Right lung (tissue), 10 donors: ENCODE measurements at places on chromosomes 16 and 17.
A peak's percentile ranks its signal among the peaks of the same experiment; 100 is the strongest.

- DNase-seq, result no peak
Measured at GRCh38 chr17:81706232-81706611, 3.1 kb downstream of the MRPL12 start.

DNA sequence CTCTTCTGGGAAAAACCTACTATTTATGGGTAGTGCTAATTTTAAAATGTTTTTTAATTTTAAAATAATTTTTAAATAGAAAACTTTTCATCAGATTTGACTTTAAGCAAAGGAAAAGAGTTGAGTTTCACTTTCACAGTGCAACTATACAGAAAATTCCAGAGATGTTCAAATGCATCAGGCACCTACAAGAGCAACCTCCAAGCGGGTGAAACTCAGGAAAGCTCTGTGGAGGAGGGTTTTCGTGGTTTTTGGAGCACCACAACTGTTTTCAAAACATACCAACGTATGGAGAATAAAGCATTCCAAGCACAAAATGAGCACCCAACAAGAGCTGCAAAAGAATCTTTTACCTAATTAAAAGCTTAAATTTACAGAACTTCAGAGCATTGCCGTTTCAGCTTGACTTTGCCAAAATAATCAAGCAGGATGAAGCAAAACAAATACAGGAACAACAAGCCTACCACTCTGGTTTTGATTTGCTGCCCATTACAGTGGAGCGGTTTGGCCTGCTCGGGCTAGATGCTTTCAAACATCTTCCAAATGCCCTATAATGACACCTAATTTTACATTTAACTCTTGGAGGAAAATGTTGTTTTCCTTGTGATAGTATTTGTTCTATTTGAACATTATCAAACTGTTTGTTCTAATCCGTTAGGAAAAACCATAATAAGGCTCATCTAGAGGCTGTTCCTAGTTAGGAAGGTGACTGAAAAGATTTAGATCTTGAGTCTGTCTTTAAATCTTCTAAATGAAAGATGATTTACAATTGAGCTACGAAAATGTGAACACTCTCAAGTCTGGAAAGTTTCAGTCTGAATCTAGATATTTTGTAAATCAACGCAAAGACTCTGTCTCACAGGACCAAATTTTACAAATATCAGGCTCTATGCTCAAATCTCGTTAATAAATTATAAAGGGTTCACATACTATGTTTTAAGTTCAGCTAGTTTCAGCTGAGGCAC, 34.5 kb downstream of the NACA2 start:
- DNase-seq, result no peak

- DNase-seq, result no peak
Measured at GRCh38 chr16:54620197-54620596, 310.5 kb upstream of the IRX5 start.

- no peak for DNase-seq
Measured at GRCh38 chr16:87064731-87065445, 252.3 kb downstream of the C16orf95 start.

GRCh38 chr17:700504-701094, 14.0 kb downstream of the VPS53 start:
- DNase-seq, result no peak

DNA sequence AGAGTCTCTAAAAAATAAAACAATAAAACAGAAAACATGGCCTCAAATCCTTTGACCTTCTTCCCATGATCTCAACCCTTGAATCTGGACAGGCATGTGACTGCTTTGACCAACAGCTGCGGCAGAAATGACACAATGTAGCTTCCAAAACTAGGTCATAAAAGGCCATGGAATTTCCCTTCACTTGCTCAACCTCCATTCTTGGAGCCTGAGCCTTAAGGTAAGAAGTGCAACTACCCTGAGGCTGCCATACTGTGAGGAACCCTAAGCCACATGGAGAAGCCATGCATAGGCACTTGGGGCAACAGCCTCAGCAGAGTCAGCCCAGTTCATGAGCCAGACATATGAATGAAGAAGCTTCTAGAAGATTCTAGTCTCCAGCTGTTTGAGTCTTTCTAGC, 75.7 kb upstream of the BRD7 start:
- DNase-seq, result no peak

DNA sequence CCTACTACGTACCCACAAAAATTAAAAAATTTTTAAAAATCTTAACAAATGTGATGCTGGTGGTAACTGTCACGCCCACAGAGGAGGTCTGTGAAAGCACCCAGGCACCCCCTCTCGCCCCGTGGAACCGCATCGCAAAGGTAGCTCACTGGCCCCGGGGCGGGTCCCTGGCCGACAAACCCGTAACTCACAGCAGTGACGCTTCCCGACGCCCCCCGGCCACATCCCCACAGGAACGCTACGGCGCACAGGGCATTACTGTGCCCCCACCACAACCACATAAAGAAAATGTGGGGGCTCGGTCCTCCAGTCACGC, 366 bp downstream of the ANKS3 start:
- DNase-seq, result no peak

DNA sequence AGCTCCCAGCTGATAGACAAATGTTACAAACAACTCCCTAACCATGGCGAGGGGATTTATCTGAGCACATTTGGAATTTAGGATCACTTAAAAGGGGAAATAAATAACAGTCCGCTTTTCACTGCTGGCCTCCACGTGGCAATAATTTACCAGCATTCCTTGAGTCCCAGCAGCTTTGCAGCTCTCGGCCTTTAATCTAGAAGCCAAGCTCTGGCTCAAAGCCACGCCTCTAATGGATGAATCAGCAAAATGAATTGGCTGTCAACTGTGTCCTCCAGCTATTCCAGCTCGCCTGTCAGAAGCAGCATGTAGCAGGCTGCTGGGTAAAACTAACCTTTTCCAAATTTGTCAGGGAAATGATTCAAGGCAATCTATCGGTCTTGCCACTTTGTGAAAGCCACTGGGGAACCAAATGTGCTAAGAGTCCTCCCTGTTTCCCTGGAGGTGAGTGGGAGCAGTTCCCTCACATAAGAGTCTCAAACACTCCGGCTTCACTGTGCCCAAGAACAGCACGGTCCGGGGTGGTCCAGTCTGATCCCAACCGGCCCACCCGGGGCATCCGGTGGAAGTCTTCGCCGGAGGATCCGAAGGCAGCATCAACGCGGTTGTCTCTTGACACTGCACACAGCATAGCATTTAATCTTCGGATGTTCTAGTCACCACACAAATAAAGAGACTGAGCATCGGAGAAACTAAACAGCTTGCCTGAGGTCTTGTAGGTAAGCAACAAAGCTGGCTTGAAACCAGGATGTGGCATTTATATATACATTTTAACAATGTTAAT, 143.3 kb downstream of the PARN start:
- peak; percentile 78 for DNase-seq

DNA sequence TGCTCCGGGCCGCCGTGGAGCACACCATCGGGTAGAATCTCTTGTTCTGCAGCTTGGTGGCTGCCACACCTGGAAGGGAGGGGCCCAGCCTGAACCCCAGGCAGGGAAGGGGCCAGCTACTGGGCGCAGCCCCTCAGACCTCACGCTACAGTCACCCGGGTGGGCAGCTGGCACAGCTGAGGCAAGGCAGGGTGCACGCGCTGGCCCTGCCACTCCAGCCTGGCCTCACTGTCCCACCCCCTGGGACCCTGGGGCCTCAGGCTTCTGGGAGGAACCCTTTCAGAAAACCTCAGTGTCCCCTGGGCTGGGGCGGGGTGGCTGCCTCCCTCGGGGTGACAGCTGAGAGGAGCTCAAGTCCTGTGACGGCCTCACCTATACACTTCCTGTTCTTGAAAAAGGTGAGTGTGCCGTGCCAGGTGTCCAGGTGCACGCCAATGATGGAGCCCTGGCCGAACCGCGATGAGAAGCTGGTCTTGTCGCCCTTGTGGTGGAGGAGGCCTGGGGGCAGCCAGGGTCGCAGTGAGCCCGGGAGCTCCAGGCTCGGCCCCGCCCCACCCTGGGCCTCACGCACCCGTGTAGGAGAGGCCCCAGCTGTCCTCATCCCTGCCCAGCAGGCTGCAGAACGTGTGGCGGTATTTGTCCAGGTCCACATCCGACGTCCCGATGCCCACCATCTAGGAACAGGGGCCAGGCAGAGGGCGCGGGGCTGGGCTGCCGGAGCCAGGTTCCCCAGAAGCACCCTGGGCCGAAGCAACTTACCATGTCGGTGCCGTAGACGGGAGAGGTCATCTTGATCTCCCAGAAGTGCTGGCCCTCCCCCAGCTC, 4.7 kb upstream of the MRPS34 start:
- no peak for DNase-seq

DNA sequence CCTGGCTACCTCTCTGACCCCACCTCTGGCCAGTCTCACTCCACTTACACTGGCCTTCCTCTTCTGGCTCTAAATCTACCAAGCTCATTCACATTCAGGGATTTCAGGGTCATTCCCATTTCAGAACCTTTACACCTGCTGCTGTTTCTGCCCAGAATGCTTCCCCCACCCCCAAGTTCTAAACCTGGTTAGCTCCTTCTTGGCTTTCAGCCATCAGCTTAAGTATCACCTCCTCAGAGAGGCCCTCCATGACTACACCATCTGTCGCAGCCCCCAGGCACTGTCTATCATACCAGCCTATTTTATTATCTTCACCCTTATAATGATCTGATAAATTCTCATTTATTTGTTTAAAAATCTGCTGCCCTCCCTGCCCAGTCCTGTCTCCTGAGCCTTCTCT, 23.3 kb upstream of the NGFR start:
- DNase-seq, result no peak

DNA sequence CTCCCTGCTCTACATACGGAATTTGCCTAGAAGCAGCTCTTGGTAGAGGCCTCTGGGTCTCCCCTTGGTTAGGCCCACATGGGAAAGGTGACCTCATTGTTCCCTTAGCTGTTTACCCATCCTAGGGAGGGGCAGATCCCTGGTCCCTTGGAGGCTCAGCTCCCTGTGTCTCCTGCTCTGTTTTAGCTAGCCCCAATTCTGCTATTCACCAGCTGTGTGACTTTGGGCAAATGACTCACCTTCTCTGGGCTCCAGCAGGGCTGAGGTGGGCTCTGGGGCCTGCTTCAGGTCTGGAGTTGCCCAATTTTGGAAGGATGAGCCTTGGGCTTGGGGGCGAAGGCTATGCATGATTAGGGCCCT, 3.9 kb downstream of the ABCC3 start:
- no peak for DNase-seq

DNA sequence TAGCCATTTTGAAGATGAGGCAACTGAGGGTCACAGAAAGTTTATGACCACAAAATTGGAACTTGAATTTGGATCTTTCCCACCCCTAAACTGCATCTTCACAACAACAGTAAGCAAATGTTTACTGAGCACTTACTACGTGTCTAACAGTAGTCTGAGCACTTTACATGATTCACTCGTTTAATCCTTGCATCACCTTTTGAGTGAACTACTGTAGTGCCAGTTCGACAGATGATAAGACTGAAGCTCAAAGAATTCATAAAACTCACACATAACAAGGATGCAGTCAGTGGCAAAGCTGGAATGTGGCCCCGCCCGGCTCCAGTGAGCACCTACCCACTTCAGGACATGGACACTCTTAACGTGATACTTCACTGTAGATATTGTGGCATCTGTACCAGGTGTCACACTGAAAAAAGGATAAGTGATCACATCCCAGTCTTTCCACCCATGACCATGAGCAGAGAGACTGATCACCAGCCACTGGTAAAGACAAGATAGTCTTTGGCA, 36.0 kb upstream of the HLF start:
- no peak for DNase-seq

- no peak for DNase-seq
Measured at GRCh38 chr16:86994651-86995171, 322.5 kb downstream of the C16orf95 start.

DNA sequence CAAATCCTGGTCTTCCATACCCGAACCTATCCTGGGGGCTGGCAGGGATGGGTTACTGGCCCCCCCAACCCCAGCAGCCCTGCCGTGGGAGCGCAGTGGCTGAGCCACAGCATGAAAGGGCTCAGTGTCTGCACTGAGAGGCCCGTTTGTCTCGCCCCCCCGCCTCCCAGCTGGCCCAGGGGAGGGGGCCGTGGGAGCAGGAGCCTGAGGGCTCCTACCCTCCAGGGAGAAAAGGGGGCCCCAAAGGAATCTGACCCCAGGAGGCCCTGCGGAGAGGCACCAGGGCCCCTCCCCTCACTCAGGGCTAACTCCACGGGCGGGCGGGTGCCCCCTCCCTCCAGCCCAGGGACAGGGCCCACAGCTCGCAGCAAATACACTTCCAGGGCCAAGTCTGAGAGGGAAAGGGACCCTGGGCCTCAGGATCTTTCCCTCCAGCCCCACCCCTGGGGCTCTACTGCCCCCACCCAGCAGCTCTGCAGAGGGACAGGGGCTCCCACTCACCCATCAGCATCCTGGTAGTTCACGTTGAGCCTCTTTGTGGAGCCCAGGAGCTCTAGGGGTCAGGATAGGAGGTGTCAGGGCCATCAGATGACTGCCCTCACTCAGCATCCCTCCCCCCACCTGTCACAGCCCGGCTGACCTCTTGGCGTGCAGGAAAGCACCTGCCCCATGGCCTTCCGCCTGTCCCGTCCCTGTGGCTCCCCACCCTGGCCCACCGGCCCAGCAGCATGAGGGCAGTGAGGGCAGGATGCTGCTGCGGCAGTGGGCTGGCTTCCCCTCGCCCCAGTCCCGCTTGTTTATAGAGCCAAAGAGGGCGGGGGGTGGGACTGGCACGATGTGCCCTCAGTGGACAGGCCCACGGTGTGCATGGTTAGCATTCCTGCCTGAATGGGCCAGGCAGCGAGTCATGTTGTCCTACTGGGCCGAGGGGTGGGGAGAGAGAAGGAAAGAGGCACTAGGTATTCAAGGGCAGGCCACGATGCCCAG, 7.3 kb downstream of the CASKIN2 start:
- no peak for DNase-seq

DNA sequence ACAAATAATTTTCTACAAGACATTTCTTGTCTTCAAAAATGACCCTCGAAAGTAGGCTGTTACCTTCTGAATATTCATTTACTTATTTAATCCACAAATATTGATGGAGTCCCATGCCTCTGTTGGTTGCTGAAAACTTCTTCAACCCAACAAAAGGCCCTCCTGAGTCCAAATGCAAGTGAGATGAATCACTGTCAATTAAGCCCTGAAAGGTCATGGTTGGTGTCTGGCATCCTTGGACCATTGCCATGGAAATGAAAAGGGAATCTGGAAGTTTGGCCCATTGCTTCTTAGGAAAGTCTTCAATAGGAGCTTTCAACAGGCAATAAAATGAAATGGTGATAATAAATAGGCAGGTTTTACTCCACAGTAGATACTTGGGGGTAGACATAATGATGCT, 364.7 kb upstream of the DYNLRB2 start:
- DNase-seq, result no peak

DNA sequence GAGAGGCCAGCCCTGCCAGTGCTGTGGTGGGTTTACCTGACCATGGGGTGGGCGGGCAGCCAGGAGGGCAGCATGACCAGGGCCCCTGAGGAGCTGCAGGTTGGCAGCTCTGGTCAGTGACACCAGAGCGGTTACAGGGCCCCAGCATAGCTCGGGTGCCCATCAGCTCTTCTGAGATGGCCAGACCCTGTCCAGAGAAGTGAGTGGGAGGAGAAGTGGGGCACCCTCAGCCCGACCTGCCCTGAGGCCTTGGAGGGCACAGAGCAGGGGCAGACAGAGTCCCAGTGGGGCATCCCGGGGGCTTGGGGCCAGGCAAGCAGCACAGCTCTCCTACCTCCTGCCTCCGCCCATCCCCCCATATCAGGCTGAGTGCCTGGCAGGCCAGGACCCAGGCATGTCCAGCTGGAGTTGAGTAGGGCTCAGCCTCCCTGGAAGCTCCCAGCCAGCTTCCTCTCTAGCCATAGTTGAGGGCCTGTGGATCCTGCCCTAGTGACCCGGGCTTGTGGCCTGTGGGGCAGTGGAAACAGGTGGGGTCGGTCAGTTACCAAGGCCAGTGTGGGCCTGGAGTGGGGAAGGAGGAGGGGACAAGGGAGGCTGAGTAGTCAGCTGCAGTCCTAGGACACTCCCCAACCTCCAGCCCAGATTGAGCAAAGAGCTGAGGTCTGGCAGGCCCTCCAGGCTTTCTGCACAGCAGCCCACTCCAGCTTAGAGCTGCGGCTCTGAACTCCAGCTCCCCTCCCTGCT, 83.5 kb downstream of the AMFR start:
- no peak for DNase-seq
